Thyroid gland (tissue), 4 donors: ENCODE measurements at places on chromosomes 6 and 20. TPM values are rescaled to one million over a fixed set of nuclear protein-coding genes. Genes with fewer than 3 reads are reported as not detected.

RNGTT gene
- 31.4 TPM for total RNA-seq

ID4 gene
- total RNA-seq: 713 TPM

BTNL2 gene
- not detected for total RNA-seq

- H3K27me3 ChIP-seq: no peaks in the 10 kb centered on the region
- no peaks in the 10 kb centered on the region for H3K4me1 ChIP-seq
- no peak overlapping the region for H3K27ac ChIP-seq
Measured at GRCh38 chr6:113539202-113539601, 317.9 kb upstream of the MARCKS start.

DNA sequence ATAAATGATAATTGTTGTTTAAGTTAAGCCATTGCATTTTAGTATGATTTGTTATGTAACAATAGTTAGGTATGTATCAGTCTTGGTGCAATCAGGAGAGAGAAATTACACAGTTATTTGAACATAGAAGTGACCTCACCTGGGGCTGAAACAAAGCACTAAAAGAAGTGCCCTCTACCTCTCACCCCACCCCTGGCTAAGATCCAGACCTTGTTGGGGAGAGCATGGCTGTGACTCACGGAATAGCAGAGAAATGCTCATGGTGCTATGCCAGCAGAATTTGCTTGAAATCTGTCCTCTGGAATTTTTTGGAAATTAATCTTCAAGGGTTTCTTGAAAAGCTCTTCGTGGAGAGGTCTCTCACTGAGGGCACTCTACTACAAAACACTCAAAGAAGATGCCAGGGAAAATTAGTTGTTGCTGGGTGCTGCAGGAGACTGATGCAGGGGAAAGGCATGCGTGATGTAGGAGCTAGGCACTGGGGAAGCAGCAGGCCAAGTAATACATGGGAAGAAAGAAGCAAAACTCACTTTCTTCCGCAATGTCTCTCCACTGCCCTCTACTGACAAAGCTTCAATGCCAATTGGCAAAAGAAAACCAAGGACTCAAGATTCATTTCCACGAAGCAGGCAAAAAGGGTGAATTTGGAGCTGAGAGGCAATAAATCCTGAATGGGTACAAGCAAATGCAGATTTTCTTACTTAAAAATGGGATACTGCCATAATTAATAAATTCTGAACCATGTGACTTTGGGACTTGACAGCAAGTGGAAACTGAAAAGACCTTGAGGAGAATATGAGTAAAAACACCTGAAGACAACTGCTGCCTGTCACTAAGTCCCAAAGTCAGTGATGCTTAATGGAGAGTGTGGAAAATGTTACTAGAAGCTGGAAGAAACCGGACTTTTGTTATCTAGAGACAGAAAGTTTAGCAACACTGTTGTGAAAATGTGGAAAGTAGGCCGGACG, 136.3 kb upstream of the ZNF184 start:
- DNase-seq: no peak
- H3K4me3 ChIP-seq: no peak overlapping the region
- H3K4me1 ChIP-seq: no peaks in the 10 kb centered on the region
- H3K27me3 ChIP-seq: peaks cover 11% of the 10 kb centered on the region
- no peaks in the 10 kb centered on the region for H3K36me3 ChIP-seq
- no peak overlapping the region for H3K27ac ChIP-seq

DNA sequence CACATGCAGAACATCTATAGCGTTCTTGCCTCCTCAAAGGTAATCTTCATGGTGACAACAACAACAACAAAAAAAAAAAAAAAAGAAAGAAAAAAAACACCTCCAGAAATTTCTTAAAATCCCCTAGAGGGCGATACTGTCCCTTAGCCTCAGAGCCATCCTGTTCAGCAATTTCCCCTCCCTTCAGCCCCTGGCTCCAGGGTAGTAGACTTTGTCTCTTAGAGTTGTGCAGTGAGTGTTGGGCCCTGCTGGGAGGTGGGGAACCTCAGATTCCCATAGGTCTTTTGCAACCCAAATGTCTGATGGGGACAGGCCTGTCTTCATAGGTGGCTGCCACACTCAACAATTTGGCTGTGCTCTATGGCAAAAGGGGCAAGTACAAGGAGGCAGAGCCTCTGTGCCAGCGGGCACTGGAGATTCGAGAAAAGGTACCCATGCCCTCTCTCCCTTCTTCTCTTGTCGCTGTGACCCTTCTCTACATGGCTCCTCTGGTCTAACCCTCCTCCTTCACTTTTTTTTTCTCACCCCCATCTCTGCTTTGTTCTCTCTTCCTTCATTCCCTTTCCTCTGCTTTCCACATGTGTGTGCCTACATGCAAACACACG, 6.0 kb upstream of the PTK7 start:
- H3K27ac ChIP-seq: no peak overlapping the region
- peaks cover 14% of the 10 kb centered on the region for H3K36me3 ChIP-seq
- no peaks in the 10 kb centered on the region for H3K4me1 ChIP-seq
- no peaks in the 10 kb centered on the region for H3K27me3 ChIP-seq

- no peaks in the 10 kb centered on the region for H3K36me3 ChIP-seq
- no peaks in the 10 kb centered on the region for H3K4me1 ChIP-seq
- peak; percentile 41 for DNase-seq
- no peak overlapping the region for H3K4me3 ChIP-seq
- H3K27me3 ChIP-seq: no peaks in the 10 kb centered on the region
- no peak overlapping the region for H3K27ac ChIP-seq
Measured at GRCh38 chr20:9912858-9913434, 74.1 kb upstream of the PAK5 start.

- no peak overlapping the region for H3K27ac ChIP-seq
- no peaks in the 10 kb centered on the region for H3K27me3 ChIP-seq
- no peaks in the 10 kb centered on the region for H3K4me1 ChIP-seq
- no peak overlapping the region for H3K4me3 ChIP-seq
Measured at GRCh38 chr6:55182016-55182650, 7.8 kb downstream of the HCRTR2 start.

DNA sequence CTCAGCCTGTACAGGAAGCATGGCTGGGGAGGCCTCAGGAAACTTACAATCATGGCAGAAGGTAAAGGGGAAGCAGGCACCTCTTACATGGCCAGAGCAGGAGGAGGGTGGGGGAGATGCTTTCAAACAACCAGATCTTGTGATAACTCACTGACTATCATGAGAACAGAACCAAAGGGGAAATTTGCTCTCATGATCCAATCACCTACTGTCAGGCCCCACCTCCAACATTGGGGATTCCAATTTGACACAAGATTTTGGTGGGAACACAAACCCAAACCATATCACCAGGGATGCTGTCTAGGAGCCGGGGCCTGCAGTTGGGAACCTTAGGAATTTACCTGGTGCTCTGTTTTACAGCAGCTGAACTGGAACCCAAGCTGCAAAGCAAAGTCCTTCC, 191.1 kb upstream of the CITED2 start:
- no peaks in the 10 kb centered on the region for H3K36me3 ChIP-seq
- no peaks in the 10 kb centered on the region for H3K27me3 ChIP-seq
- no peaks in the 10 kb centered on the region for H3K4me1 ChIP-seq
- no peak for DNase-seq
- H3K27ac ChIP-seq: no peak overlapping the region

- H3K27ac ChIP-seq: peak overlapping the region; percentile 10
- H3K4me1 ChIP-seq: peaks cover 22% of the 10 kb centered on the region
- H3K27me3 ChIP-seq: no peaks in the 10 kb centered on the region
- H3K4me3 ChIP-seq: no peak overlapping the region
- DNase-seq: no peak
- no peaks in the 10 kb centered on the region for H3K36me3 ChIP-seq
Measured at GRCh38 chr20:48824830-48825565, 2.8 kb downstream of the PREX1 start.

DNA sequence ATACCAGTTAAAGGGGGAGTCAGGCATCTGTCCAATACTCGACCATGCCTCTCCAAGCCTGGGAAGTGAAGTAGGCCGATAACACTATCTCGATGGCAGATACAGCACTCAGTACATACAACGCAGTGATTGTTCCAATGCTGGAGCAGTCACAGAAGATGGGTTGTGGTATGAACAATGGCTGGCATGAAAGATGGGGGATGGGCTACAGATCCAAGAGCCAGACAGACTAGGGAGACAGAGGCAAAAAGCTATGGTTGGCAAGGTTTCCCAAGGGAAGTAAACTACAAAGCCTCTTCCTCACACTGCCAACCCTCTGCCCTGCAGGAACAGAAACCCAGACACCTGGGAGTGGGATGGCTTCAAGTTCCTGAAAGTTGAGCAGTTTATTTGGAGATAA, 19.2 kb downstream of the FKBP1A start:
- H3K27me3 ChIP-seq: no peaks in the 10 kb centered on the region
- no peak for DNase-seq
- peak overlapping the region; percentile 70 for H3K27ac ChIP-seq

DNA sequence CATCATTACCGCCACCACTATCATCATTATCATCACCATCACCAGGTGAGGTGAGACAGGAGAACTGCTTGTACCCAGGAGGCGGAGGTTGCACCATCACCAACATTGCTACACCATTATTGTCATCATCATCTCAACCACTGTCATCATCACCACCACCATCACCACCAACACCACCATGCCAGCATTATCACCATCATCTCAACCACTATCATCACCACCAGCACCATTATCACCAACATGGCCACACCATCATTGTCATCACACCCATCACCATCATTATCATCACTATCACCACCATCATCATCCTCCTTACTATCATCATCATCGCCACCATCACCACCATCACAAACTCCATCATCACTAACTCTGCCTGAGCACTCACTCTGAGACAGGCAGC, 661.8 kb upstream of the DEFB115 start:
- no peaks in the 10 kb centered on the region for H3K4me1 ChIP-seq
- DNase-seq: no peak
- no peaks in the 10 kb centered on the region for H3K36me3 ChIP-seq
- H3K4me3 ChIP-seq: no peak overlapping the region

GRCh38 chr6:105078386-105078708, 101.5 kb downstream of the POPDC3 start:
- no peak for DNase-seq
- no peak overlapping the region for H3K27ac ChIP-seq
- no peaks in the 10 kb centered on the region for H3K27me3 ChIP-seq

DNA sequence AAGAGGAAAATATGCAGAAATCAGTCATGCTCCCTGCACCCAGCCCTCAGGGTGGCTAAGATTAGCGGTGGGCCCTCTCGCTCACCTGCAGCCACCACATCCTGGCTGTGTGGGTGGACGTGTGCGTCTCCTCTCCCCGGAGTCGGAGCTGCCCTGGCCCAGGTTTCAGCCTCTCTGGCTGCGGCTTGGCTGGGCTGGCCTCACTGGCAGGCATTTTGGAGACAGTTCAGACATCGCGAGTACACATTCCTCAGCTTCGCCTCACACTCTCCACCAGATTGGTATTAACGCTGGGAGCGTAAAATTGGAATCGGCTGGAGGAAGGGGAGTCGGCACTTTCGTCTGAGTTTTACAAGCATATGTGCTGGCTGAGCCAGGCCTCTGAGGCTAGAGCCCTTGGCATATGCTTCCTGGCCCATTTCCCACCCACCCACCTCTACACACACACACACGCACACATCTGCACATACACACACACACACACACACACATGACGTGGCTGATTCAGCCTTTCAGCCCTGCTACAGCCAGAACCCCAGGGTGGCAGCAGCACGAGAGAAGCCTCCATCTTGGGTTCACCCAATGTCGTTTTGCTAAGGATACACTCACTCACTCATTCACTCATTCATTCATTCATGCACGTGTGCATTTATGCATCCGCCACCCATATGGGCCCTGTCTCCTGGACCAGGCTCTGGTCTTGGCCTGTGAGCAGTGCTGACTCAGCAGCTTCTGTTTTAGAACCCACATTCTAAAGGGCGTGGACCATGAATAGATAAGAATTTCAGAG, 42.9 kb downstream of the BCAS4 start:
- H3K27ac ChIP-seq: no peak overlapping the region
- DNase-seq: no peak
- H3K4me1 ChIP-seq: no peaks in the 10 kb centered on the region
- H3K36me3 ChIP-seq: no peaks in the 10 kb centered on the region
- H3K27me3 ChIP-seq: no peaks in the 10 kb centered on the region

DNA sequence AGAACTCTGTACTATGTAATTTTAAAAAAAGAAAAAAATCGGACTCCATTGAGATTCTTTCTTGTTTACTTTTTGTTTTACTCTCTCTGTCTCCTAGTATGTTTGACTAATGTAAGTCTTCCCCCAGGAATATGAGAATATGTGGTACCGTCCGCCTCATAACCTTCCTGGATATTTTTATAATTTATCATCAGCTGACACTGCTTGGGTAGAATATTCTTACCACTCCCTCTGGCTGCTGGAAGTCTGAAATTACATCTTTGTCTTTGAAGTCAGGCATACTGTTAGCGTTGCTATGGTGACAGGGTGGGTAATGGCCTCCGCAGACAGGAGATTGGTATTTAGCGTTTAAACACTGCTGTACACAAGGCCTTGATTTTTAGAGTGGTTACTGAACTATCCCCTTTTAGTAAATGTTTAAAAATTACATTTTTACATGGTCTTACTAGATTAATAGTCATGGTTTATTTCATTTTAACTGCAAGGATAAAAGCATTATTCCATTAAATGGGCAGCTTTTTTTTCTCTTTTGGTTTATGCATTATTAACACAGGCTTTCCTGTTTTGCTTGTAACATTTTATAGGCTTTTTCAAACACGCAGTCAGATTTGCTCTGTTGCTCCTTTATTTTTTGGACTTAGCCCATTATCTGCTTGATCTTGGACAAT, 176.4 kb downstream of the ARID1B start:
- peak overlapping the region; percentile 13 for H3K27ac ChIP-seq
- no peaks in the 10 kb centered on the region for H3K36me3 ChIP-seq
- no peaks in the 10 kb centered on the region for H3K27me3 ChIP-seq

- no peaks in the 10 kb centered on the region for H3K36me3 ChIP-seq
- no peak overlapping the region for H3K27ac ChIP-seq
- no peaks in the 10 kb centered on the region for H3K27me3 ChIP-seq
- DNase-seq: no peak
- H3K4me3 ChIP-seq: no peak overlapping the region
Measured at GRCh38 chr20:57038608-57039440, 227.6 kb downstream of the BMP7 start.

DNA sequence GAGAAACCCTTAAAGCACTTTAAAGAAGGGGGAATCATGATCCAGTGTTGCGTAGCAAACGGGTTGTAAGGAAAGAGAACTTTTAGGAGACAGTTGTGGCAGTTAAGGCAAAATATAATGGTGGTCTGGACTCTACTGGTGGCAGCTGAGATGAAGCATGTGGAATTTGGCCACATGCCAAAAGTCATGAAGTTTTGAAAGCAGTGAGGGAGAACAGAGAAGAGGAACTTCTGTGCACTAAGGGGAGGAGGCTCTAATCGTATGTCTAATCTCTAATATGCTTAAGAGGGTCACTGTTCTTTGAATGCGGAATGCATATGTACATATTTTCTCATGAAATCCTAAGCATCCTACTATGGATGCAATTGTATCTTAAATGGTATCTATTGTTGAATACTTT, 91.5 kb downstream of the RIMS1 start:
- H3K4me1 ChIP-seq: no peaks in the 10 kb centered on the region
- no peak for DNase-seq
- H3K36me3 ChIP-seq: no peaks in the 10 kb centered on the region
- H3K4me3 ChIP-seq: no peak overlapping the region
- H3K27me3 ChIP-seq: no peaks in the 10 kb centered on the region

GRCh38 chr6:19964115-19964514, 126.9 kb downstream of the ID4 start:
- no peak overlapping the region for H3K4me3 ChIP-seq
- H3K36me3 ChIP-seq: no peaks in the 10 kb centered on the region
- H3K27me3 ChIP-seq: no peaks in the 10 kb centered on the region
